ENCODE measurements at places on chromosomes 7 and 10.

GRCh38 chr7:119483364-119483763 is 789.6 kb upstream of the KCND2 start:
- DNase-seq: no peak

DNA sequence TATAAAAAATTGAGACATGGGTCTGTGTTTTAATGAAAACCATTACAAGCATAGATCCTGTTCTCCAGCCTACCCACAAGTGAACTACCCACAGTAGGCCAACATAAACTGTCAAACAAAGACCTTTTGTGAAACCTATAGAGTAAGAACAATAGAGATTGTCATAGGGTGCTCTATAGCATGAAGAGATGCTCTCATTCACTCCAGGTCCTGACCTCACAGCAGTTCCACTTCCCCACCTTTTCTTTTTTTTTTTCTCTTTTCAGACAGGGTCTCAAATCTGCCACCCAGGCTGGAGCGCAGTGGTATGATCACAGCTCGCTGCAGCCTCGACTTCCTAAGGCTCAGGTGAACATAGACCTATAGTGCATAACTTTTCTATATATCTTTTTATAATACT is 72.3 kb downstream of the CPEB3 start:
- no peak for DNase-seq

GRCh38 chr7:114678116-114678515 is 243.8 kb upstream of the MDFIC start:
- DNase-seq: no peak

DNA sequence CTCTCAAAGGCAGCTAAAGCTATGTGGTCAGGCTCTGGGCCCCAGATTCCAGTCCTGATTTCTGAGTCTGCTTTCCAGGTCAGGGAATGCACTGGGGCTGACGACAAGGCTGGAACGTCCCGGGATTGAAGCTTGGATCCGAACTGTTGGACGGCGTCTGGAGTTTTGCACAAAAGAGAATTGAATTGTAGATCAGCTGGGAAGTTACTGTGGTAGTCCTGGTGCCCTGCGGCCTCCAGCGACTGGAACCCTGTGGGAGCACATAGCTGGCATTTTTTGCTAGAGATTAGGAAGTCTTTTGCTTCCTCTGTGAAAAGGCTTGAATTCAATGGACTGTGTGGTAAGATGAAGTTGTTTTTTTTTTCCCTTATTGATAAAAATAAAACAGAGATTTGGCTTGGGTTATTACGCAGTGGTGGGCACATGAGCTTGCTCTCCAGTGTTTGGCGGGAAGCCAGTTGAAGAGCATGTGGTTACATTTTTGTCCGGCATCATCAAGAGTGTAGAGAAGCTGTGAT is at the start of gene HK1:
Gene HK1, plus strand, starts transcription at position 51 of the 518 bp plus-strand sequence.
- no peak for DNase-seq

DNA sequence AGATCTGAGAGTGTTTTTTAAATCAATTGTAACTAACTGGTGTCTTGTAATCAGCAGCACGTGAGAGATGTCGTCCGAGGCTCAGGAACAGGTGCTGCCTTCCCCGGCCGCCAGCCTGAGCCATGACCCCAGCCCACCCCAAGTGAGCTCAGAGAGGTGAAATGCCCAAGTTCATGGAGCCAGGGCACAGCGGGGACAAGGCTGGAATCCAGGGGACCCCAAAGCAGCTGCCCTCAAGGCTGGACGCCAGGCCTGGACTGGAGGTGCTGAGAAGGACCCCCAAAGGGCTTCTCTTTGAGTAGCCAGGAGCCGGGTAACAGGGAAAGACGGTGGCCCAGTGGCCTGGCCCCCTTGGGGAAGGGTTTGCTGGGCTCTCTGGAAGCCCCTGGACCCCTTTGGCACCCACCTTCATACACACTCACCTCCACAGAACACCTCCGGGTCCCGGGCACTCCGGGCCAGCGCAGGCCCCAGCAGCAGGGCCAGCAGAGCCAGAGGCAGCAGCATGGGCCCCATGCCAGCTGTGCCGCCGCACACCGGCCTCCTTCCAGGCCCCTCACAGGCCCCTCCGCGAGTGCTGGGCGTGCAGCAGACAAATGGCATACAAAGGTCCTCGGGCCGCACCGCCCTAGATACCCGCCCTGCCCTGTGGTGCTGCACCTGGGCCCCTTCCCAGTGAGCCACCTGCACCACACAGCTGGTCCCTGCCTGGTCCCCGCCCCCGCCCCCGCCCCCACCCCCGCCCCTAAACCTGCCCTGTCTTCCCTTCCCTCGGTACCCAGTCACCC is 24.0 kb upstream of the CNPY1 start:
- DNase-seq: no peak

DNA sequence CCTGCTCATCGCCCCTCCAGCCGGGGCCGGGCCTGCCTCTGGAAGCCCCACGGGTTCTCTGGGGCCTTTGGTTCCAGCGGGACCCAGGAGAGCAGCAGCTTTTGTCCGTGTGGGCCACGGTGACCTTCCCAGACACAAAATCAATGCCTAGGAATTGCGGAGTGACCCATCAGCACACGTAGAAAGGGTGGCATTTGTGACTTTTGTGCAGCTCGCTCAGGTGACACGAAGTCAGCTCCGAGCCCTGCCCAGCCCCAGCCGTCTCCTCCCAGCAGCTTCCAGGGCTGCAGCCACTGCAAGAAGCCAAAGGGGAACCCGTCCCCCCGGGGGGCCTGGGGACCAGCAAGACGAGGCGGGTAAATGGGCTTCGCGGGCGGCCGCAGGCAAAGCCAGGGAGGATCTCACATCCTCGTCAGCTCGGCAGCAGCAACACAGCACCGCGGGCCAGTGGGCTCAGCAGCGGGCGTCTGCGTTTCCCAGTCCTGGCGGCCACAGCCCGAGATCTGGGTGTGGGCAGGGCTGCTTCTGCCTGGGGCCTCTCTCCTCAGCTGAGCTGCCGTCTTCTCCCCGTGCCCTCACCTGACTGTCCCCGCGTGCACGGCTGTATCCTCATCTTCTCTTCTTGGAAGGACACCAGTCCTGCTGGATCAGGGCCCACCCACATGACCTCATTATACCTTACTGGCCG is 88.5 kb downstream of the PAXIP1 start:
- no peak for DNase-seq

DNA sequence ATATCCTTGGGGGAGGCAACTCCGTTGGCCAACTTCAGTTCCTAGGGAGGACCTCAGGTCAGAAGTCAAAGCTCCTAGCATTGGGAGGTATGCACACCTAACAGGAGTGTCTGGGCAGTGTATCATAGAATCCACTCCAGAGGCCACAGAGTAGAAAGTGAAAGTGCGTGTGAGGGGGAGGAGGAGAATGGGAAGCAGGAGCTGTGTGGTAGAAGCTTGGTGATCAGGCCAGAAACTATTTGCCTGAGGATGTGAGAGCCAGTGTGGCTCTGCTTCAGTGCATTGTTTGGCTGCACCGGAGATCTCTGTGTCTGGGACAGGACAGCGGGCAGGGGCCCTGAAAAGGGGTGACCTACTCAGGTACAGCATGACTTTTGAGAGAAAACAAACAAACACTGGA is 557.4 kb upstream of the VSTM2A start:
- no peak for DNase-seq

- DNase-seq: peak; percentile 65
Measured at GRCh38 chr7:92809760-92810573, 26.4 kb downstream of the CDK6 start.

GRCh38 chr7:155193716-155194115 is 104.0 kb upstream of the INSIG1 start:
- DNase-seq: no peak

- no peak for DNase-seq
Measured at GRCh38 chr10:102167861-102168260, 15.7 kb downstream of the NOLC1 start.

DNA sequence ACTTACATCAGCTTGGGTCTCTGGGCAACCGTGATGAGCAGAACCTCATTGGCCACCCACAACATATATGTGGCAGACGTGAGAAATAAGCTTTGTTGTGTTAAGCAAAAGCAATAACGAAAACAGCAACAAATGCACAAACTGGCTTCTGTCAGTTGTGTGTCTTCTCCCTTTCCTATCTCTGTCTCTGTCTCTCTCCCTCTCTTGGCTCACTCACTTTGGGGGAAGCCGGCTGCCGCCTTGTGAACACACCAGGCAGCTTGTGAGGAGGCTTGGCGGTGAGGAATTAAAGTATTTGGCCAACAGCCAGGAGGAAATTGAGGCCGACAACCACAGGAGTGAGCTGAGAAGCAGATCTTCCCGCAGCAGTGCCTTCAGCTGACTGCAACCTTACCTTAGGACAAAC is 21.9 kb upstream of the CDCA7L start:
- DNase-seq: no peak

DNA sequence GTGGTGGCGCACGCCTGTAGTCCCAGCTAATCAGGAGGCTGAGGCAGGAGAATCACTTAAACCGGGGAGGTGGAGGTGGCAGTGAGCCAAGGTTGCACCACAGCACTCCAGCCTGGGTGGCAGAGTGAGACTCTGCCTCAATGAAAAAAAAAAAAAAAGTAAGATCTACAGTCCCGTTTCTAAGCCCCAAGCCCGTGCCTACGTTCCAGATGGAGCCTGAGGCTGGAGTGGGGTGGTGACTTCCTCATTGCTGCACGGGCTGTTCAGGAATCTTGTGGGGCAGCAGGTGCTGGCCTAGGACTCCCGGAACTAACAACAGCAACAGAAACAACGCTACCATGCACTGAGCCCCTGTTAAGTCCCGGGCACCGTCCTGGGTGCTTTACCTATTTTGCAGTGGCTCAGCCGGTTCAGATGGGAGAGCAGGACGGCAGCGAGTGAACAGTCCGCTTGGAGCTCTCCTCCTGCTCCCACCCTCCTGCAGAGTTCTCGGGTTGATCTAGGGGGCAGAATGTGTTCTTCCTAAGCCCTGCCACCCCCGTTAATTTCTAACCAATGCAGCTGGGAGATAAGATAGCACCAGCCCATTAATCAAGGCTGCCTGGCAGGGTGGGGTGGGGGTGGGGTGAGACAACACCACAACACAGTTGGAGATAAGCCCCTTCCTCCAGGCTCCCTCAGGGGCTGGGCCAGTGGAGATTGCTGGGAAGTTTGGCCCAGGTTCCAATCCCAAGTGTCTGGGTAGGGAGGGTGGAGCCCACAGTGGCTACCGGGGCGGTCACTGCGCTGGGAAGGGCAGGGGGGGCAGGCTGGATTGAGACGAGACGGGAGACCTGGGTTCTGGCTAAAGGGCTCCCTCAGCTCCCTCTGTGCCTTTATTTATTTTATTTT is 17.0 kb upstream of the SFRP5 start:
- DNase-seq: no peak

DNA sequence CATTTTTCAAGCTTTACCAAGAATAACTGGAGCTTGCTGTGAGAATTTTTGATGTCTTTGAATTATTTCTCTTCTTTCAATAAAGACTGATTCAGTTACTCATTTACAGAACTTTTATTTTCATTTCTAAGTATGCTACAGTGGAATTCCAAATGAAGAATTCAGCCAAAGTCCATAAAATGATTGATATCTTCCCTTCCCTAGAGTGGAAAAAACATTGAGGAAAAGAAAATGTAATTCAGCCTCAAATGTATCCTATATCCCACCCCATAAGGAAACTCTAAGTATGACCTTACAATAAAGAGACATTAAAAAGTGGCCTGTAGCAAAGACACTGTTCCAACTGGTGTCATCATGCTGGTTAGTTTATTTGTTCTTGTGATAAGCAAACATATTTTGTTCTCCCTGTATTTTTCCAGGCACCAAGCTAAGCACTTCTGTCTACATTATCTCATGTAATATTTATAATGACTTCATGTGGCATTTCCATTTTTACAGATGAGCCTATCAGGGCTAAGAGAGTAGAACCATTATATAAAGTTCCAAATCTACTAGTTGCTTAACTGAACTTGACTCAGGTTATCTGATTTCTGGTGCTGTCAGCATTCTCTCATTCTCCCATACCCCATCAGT is 450.4 kb downstream of the NEBL start:
- peak; percentile 70 for DNase-seq

DNA sequence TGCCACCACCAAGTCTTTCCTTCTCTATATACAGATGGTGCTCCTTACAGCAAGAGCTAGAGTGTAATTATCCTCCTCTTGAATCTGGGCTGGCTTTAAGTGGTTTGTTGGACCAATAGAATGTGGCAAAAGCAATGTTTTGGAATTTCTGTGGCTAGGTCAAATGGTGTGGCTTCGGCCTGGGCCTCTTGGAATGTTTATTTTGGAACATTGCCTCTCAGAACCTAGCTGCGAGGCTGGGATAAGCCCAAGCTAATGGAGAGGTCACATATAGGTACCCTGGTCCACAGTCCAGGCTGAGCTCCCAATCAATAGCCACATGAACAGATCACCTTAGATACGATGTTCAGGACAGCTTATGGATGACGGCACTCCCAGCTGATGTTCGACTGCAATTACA is 556.7 kb downstream of the TYW1 start:
- no peak for DNase-seq

DNA sequence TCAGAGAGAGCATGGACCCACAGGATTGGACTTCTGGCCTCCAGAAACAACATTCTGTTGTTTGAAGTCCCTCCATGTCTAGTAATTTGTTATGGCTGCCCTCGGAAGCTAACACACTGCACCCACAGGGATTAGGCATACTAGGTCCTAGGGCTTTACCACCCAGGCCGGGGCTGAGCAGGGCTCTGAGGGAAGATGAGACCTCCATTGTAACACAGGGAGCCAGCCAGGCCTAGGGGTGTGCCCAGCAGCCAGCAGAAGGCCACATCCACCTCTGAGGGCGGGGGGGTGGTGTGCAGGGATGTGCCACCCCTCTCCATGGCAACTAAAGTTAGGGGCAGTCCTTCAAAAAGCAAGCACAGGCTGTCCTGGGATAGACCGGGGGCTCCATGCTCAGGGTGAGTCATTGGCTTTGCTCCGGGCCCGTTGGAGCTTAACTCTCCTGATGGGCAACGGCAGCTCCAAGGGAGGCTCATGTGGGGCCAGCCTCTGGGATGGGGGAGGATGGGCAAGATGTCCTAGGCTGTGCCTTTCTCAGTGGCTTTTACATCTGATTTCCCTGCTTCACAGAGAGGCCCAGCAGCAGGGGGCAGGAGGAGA is 96.6 kb upstream of the GPR26 start:
- DNase-seq: no peak

- peak; percentile 79 for DNase-seq
Measured at GRCh38 chr10:102247734-102248133, 2.4 kb downstream of the GBF1 start.

DNA sequence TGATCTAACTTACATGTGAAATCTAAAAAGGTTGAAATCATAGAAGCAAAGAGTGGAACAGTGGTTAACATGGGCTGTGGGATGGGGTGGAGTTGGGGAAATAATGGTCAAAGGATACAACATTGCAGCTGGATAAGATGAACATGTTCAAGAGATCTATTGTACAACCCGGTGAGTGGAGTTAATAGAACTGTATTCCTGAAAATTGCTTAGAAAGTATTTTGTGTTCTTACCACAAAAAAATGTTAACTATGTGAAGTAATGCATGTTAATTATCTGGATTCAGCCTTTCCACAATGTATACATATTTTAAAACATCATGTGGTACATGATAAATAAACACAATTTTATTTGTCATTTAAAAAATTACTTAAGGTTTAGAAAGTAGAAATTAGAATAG is 271.0 kb upstream of the LRRTM3 start:
- DNase-seq: no peak

GRCh38 chr10:80460399-80461207 is 6.5 kb downstream of the TSPAN14 start:
- DNase-seq: peak; percentile 100

- no peak for DNase-seq
Measured at GRCh38 chr7:112362053-112362650, 88.1 kb upstream of the IFRD1 start.
